ENCODE measurements at places on chromosomes 6 and 20. TPM values are rescaled to one million over a fixed set of nuclear protein-coding genes. Genes with fewer than 3 reads are reported as not detected.

Gene KCNB1
- not detected for total RNA-seq

Gene TBX18
- total RNA-seq: 35.3 TPM

Gene ADGRF5
- total RNA-seq: 37.9 TPM

Gene THEMIS
- total RNA-seq: not detected

Gene RNF146
- 48.1 TPM for total RNA-seq

Gene SYNDIG1
- not detected for total RNA-seq

Gene IL20RA
- not detected for total RNA-seq

Gene CASS4
- total RNA-seq: not detected

Gene SIRPA
- total RNA-seq: 59.2 TPM

Gene FAM209B
- not detected for total RNA-seq

Gene MYMX
- total RNA-seq: not detected

Gene PGC
- not detected for total RNA-seq

Gene BMP7
- total RNA-seq: not detected

Gene MAVS
- total RNA-seq: 40.7 TPM

Gene TENT5A
- total RNA-seq: 2.4 TPM

Data from endothelial cell of umbilical vein (primary cell).